ENCODE measurements at places on chromosomes 3 and 15.

DNA sequence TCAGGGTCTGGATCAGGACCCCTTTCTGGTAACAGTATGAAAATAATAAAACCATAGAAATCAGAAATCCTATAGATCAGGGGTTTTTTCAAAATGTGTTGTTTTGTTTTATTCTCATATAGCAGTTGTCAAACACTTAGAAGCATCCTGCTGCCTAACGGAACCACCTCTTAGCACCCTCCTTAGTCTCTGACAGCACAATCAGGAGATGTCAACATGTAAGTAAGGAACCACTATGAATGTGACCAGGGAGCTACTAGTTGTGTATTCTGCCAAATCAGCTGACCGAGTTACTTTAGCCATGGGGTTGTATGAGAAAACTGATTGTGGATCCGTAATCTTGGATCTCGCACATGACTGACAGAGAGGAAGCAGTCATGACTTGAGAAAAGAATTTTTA is 22.2 kb downstream of the CCDC39 start:
- DNase-seq: no peak

DNA sequence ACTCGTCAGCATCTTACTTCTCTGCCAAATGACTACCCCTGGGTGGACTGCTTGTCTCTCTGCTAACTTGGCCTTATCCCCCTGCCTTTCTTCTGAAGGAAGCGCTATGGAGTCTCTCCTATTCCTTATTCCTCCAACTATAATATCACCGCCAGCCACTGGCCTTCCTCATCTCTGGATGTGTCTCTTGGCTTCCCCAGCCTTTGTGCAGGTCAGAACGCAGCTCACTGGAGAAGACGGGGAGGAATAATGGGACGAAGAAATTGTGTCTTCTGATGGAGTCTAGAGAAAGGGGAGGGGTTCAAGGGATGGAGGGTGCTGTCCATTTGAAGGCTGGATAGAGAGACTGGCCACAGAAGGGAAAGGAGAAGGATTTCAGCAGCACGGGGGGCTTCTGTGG is 16.9 kb downstream of the ITGA11 start:
- no peak for DNase-seq

DNA sequence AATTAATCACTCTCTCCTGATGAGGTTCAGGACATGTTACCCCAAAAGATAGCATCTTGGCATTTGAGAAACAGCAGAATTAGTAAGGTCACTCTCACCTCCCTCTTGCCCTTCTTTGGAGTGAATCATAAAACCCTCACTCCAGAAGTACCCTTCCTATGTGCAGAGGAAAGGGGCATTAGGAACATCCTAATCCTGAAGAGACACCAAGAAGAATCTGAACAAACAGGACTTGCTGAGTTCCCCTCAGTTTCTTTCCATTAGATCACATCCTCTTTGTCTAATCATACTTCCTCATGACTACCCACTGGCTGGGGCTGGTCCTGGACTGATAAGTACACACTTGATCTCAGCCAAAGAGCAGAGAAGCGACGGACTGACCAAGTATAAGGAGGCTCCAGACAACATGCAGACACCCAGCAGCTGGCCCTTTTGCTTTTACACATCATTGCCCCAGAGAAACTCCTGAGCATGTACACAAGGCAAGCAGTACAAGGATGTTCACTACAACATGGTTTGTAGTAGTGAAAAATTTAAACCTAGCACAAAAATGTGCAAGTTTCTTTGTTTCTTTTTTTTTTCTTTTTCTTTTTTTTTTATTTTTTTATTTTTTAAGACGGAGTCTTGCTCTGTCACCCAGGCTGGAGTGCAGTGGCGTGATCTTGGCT is 15.0 kb upstream of the TM6SF1 start:
- DNase-seq: peak; percentile 61

DNA sequence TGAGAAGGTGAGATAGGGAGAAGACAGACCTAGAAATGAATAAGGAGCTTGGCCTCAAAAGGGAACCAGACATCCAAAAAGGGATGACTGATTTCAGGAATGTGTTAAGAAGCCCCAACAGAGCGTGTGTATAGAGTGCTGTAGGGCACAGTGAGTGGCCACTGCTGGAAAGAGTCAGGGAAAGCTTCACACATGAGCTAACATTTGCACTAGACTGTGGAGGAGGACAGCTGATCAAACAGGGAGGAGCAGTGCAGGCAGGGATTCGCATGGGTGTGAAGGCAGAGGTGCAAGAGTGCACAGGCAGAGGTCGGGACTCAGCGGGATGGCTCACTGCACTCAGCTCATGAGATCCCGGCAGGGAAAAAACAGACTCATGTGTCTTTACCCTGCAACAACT is 61.8 kb downstream of the NPTN start:
- DNase-seq: no peak

DNA sequence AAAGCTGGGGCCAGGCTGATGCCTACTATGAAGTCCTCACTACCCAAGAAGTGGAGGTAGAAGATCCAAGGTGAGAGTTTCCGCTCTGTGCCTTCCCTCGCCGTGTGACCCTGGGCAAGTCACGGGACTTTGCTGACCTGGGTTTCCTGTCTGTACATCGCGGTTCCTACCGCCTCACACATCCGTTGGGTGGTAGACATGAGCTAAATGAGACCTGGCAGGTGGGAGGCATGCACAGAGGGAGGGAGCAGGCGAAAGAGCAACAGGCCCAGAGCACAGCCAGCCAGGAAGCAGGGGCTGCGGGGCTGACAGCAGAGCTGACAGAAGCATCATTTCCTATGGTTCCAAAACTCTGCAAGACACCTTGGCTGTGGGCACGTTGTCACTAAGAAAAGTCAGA is 157.3 kb upstream of the BHLHE40 start:
- no peak for DNase-seq

DNA sequence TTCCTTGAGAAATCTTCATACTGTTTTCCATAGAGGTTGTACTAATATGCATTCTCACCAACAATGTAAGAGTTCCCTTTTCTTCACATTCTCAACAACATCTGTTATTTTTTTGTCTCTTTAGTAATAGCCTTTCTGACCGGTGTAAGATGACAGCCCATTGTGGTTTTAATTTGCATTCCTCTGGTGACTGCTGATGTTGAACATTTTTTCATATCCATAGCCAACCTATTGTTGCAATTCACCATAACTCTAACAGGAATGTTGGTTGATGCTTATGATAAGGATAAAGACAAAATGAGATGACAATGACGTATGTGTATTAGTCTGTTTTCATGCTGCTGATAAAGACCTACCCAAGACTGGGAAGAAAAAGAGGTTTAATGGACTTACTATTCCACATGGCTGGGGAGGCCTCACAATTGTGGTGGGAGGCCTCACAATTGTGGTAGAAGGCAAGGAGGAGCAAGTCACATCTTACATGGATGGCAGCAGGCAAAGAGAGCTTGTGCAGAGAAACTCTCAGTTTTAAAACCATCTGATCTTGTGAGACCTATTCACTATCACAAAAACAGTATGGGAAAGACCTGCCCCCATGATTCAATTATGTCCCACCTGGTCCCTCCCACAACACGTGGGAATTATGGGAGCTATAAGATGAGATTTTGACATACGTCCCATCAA is 37.6 kb upstream of the RHCG start:
- no peak for DNase-seq

DNA sequence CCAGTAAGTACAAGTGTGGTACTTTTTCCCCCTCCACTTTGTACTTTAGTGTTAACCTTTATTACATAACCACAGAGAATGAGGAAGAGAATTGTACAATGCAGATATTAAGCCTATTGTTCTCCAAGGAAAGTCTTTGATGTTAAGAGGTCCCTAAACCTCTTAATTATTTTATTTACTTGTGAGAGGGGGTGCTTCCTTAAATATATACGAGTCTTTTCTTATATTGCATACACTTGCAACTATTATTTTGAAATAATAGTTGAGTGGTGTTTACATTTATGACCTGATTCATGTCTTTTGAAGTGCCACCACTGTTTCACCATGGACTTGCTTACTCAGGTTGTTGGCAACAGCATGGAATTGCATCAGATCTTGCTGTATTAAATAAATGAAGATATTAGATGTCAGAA is 10.1 kb downstream of the USP3 start:
- peak; percentile 70 for DNase-seq

GRCh38 chr15:84822653-84823281 is 5.6 kb downstream of the ALPK3 start:
- DNase-seq: no peak

DNA sequence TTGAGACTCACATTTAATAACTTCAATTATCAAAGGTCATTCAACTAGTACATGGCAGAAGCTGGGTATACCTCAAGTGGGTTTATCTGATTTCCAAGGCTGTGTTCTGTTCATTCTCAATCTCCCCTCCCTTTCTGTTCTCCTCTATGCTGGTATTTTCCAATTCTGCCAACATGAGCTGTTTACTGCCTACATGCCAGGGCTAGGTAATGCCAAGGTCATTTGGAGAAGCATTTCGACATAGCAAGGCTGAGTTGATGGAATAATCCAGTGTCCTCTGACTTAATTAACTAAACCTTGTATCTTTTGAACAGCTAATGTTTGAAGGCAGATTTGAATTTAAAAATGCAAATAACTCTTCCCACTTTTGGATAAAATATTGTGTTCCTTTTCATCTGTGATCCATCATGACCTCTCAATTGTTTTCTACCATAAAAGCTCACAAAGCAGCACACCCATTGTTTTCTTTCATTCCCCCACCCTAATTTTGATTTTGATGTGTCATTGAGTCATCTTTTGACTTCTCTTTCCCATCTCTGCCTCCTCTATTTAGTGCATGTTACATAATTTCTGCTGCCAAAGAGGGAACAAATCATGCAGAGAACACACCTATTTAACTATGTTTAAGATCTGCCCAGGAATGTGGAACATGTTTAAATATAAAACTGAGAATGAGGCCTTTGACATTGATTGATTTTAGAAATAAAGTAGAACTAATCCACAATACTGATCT is 308.8 kb upstream of the NR2E3 start:
- DNase-seq: no peak

- DNase-seq: no peak
These were observed 42.7 kb downstream of the ALCAM start for GRCh38 chr3:105409364-105409763.

DNA sequence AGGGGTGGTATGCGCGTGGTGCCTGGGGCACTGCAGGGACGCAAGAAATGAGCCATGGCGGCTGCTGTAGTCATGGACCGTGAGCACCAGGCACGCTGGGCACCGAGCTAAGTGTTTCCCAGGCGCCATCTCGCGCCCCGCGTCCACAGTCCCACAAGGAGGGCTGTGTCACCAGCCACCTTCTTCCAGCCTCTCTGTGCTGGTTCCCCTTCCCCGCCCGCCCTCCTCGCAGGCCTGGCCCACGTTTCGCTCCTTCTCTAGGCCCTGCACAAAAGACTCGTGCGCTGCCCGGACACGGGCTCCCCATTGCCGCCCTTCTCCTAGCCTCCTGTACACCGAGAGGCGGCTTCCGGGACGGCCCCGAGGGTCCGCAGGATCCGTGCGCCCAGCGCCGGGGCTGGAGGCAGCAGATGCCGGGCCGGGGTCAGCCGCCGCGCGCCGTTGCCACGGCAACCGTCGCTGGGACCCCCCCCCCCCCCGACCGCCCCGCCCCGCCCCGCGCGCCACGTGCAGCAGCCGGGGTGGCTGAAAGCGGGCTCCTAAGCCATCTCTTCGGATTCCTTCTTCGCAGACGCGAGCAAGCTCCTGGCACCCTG is 113.4 kb downstream of the SRGAP3 start:
- DNase-seq: no peak

GRCh38 chr3:102132370-102132769 is 283.1 kb downstream of the NFKBIZ start:
- no peak for DNase-seq

DNA sequence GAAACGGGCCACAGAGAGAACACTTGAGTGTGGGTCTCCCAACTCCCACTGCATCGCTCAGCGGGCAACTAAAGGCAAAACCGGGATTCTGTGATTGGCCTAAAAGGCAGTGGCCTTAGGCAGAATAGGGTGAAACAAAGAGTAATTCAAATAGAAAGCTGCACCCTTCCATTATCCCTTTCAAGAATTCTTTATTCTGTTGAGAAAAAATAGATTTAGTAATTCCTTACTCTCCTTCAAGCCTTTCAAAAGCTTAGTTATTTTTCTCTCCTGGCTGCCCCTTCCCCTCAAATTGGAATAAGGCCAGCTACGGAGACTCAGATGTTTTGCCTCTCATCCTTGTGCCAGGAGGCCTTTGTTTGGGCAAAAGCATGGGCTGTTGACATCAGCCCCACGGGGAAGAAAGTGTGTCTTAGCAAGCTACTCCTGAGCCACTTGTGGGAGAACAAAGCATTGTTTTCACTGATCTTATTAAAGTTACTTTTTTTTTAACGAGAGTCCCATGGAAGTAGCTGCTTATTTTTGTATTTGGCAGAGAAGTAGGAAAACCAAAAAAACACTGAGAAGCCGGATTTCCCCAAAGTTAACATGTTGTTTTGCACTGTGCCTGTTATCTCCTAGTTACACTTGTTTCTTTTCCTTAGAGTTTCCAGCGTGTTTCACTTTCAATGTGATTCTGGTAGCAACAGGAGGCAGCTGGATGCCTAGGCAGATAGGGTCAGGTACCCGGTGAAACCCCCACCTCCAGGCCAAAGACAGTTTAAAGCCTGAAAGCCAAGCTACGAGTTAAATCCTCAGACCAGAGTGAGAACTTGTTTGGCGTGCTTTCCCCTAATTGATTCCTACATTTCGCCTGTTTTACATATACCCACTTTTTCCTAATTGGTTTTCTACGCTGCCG is 2.2 kb downstream of the ST6GAL1 start:
- DNase-seq: no peak

GRCh38 chr3:194322678-194323211 is 28.4 kb downstream of the CPN2 start:
- peak; percentile 24 for DNase-seq

GRCh38 chr3:187011915-187012314 is 81.6 kb downstream of the ST6GAL1 start:
- peak; percentile 78 for DNase-seq

- DNase-seq: peak; percentile 55
These were observed at the start of gene GASK1A for GRCh38 chr3:42979044-42979972. GASK1A (plus strand) TSS chr3:42979311; CDS start chr3:42979643, 332 bp downstream.

DNA sequence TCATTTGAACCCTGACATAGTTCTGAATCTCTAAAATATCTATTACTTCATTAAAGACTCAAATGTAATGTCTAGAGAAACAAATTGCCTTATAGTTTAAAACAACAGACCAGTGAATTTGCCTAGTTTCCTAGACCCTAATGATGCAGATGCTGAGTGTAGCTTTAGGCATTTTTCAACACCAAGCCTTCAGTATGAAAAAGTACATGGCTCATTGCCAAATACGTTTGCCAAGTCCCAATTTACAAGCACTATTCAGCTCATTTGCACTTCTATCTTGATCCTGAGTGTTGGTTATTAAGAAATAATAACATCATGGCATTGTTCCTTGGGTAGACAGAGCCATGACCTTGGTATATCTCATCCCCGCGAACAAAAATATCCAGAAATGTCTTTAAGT is 46.8 kb downstream of the EOMES start:
- DNase-seq: no peak

DNA sequence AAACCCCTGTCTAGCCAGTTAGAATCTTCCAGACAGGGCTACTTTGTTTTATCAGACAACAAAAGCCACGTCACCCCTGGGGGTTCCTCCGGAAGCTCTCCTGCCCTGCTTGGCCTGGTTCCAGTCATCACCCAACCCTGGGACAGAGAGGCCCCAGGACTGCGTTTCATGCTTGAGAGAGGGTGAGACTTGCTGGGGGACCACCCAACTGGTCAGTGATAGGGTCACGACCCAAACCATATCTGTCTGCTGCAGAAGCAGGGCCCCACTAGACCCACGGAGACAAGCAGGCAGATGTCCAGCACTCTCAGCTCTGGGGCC is 1.2 kb downstream of the NT5DC2 start:
- peak; percentile 74 for DNase-seq

- no peak for DNase-seq
These were observed 117.2 kb downstream of the FNDC3B start for GRCh38 chr3:172156586-172156955.

GRCh38 chr15:42911058-42911592 is 9.5 kb downstream of the TTBK2 start:
- DNase-seq: no peak
